Brain microvascular endothelial cell (primary cell): ENCODE measurements at places on chromosomes 5 and 9.
A peak's percentile ranks its signal among the peaks of the same experiment; 100 is the strongest.

GRCh38 chr5:73940026-73940425 is 314.0 kb downstream of the ARHGEF28 start:
- DNase-seq = peak; percentile 58

- no peak for DNase-seq
Observed at GRCh38 chr9:136626066-136626725, 36.5 kb upstream of the EGFL7 start.

- peak; percentile 66 for DNase-seq
Observed at GRCh38 chr5:61200582-61201155, 38.4 kb upstream of the SMIM15 start.

DNA sequence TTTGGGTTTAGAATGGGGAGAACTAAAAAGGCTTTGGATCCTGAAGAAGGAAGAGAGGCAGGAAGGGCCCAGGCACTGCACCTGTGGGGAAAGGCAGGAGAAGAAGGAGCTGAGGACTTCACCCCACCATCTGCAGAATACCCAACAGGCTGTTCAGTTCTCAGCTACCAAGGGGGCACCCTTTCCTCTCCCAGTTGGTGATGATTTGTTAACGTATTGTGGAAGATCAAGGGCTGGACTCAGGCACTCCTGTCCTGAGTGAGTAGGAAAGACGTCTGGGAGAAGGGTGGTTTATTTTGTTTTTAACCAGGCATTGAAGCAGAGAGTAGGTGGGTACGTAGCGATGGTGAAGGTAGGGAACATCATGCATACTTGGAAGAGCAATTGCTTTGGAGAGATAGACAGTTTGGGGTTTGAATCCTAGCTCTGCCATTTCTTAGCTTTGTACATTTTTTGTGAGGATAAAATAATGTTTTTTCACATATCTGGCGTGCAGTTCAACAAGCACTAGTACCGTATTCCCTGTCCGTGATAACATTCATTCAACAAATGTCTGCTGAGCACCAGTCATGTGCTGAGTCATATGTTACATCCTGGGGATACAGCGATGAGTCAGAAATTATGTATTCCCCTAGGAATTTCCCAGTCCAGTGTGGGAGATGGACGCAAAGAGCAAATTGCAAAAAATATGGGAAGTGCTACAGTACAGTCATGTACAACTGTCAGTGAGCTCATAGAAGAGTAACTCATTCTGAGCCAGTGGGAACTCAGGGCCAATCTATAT is 2.1 kb downstream of the MSANTD3 start:
- peak; percentile 98 for DNase-seq

DNA sequence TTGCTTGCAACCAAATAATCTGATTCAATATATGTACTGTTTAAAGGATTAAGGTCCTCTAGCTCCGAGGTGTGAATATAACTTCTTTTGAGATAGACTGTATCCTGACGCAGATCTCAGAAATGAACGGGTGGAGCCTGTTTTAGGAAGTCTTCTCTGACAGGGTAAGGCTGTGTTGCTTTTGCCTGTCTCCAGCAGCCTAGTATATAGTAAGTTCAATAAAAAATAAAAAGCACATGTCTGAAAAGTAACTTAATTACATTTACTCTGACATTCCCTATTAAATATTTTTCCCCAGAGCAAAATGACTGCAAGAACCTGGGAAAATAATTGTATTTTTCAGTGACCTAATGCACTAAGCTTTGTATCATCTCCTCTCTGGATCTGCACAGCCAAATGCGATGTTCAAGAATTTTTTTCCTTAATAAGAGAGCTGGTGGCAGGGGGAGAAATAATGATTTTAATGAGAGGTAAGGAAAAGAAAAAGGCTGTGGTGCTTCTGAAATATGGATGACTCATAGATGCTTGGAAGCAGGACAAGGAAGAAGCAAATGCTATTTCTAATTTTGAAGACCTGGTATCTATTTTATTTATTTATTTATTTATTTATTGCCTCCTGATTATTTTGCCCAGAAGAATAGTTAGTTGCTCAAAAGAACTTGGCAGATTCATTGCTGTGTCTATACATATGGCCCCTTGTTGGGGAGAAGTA is 7.3 kb downstream of the PPP3R2 start:
- DNase-seq = no peak

DNA sequence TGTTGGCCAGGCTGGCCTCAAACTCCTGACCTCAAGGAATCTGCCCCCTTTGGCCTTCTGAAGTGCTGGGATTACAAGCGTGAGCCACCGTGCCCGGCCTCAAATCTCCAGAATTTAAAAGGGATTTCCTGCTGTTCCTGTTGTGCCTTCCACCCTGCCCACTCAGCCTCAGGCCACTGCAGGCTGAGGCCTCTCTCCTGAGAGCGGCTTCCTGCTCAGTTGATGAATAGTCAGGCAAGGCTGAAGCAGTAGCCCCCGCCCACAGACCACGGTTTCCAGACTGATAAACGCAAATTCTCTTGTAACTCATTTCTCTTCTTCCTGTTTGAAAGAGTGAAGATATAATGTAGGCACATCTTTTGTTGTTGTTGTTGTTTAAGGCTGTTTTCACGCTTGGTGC is 127.0 kb upstream of the PLCXD3 start:
- no peak for DNase-seq

DNA sequence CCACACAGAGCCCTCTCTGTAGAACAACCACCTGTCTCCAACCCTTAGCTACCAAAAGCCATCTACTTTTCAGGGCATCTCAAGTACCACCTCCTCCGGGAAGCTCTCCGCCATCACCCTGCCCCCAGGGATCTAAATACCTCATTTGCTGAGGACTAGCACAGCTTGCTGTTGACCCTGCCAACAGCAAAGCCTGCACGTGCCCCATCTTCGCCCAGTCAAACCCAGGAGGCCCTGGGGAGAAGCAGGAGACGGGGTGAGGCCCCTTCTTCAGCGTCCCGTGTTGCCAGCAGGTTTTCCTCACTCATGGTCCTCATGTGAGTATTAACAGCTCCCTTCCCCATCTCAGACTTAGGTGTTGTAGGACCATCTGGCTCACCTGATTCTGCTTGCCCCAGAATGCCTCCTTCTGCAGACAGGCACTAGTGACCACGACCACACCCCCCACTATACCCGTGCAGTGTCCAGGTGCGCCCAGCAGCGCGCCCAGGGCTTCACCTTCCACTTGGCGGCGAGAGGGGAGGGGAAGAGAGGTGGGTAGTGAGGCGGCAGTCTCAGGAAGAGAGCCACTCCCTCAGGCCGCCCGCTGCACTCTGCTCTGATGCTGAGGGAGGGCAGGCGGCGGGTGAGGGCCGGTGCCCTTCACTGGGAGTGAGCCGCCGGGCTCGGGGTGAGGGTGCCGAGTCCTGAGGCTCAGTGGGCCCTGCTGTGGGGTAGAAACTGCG is 11.1 kb downstream of the VAV2 start:
- no peak for DNase-seq

DNA sequence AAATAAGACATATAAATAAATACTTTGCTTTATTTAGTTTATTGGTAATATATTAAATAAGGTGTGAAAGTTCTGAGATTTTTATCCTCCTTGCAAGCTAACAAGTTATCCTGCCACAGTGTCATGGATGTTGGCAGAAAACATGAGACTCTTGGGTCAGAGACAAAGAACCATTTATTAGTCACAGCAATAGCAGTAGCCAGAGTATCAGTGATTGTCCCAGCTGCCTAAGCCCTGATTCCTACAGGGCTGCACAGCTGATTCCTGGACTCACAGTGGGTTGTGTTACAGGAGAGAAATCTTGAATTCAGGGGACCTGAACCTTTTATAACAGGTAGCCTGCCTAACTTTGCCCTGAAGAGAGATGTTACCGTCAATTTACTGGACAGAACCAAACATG is 304.5 kb upstream of the ZNF608 start:
- DNase-seq = no peak

- DNase-seq = peak; percentile 94
Observed at GRCh38 chr5:122142480-122143164, 13.3 kb downstream of the ZNF474 start.

GRCh38 chr5:172920447-172920849 is 38.8 kb upstream of the RPL26L1 start:
- peak; percentile 99 for DNase-seq

- DNase-seq = no peak
Observed at GRCh38 chr5:85512896-85513295, 1104.8 kb upstream of the COX7C start.

DNA sequence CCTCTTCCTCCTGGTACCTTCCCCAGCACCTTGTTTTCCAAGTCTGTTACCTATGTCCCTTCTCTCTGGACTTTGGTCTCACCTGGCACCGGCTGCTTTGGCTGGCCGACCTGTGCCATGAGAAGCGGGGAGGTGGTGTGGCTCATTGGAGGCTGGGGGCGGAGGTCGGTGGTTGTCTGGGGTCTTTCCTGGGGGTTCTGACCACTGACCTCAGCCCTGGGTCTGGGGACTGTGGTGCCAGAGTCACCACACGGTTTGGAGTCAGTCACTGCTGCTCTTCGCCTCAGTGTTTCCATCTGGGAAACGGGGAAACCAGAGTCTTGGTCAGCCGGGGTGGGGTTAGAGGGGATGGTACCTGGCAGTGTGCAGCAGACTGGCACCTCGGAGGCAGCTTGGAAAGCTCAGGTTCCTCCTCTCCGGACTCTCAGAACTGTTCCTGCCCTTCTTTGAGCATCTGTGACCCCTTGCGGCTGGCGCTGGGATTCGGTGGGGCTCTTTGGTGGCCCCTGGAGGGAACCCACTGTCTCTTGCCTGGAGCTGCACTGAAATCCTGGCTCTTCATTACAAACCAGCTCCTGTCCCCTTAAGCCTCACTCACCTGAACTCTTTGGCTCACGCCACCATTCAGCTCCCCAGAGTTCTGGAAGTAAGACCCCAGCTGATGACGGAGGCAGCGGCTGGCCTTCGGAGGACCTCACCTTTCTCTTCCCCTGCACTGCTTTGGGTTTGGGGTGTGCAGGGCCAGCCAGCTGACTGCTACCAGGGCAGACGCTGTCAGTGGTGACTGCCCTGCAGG is 4.1 kb upstream of the RXRA start:
- no peak for DNase-seq

DNA sequence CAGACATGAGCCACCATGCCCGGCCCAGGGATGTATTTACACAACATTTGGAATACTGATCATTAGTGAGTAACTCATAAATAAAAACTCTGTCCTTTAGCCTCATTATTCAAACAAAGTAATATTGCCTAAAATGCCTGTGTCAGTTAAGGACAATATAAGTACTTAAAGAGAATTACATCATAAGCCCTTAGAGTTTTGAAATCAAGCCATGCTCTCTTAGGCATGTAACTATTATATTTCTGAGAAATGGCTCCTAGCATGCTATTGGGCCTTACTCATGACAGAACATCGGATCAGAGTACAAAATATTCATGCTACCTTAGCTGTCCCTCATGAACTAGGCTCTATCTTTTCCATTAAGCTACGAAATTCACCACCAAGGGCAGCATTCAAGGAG is 309.3 kb downstream of the CHSY3 start:
- DNase-seq = no peak

GRCh38 chr5:129172580-129172979 is 78.0 kb downstream of the ISOC1 start:
- no peak for DNase-seq

- DNase-seq = no peak
Observed at GRCh38 chr5:108654051-108654450, 93.6 kb upstream of the FER start.

- no peak for DNase-seq
Observed at GRCh38 chr5:111385970-111386831, 126.1 kb downstream of the STARD4 start.

DNA sequence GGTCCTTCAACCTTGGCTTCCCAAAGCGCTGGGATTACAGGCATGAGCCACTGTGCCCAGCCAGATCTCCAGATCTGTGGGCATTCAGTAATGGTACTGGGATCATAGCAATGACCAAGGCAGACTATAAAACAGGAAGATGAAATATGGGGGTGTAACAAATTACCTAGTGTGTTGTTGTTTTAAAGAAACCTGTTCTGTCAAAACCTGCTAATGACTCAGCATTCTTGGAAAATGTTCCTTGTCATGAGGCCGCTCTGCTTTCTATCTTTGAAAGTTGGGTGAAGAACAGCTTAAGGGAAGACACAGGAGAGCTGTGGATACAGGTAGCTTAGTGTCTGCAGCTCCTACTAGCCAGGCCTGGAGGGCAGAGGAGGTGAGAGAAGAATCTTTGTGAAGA is 19.4 kb downstream of the TARS1 start:
- no peak for DNase-seq

DNA sequence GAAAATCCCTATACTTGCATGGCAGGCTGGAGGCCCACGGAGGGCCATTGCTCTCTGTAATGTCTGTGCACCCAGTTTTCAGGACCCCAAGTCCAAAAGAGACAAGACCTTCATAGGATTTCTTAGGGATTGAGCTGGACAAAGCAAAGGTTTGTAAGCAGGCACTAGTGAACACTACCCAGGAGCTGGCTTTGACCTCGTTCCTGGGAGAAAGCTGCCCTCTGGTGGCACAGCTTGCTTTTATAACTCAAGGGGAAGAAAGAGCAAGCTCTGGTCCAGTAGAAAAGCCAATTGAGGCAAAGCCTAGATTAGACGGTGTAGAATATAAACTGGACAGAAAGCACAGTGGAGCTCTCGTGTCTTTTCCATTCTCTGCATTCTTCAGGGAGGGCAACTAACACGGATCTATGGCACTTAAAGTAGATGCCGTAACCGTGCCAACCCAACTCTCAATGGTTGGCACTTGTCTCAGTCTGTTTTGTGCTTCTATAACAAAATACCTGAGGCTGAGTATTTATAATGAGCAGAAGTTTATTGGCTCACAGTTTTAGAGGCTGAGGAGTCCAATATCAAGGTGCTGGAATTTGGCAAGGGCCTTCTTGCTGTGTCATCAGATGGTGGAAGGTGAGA is 7.9 kb downstream of the GABRP start:
- DNase-seq = peak; percentile 69

GRCh38 chr5:1662559-1663085 is 137.0 kb downstream of the MRPL36 start:
- no peak for DNase-seq
